Stimulated activated CD8-positive, alpha-beta memory T cell treated with anti-CD3 and anti-CD28 coated beads, Interleukin-7, amount 100 ng/mL, for 1 hour (primary cell): ENCODE measurements at places on chromosomes 6 and 20.

DNA sequence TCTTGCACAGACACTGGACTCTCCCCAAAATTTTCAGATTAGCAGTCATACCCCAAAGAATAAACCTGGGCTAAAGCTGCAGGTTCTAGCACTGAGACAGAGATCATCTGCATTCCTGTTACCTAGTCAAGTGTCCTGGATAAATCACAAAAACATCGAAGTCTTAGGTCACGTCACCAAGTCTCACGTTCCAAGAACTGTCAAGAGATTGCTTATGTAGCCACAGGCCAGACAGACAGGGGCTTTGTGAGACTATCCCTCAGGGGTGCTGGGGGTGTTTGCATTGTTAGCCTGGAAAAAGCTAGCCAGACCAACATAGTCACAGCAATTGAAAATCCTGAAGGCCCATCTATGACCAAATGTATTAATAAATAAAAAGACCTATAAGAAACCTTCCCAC lies 243.1 kb upstream of the PREP start:
- DNase-seq = no peak

DNA sequence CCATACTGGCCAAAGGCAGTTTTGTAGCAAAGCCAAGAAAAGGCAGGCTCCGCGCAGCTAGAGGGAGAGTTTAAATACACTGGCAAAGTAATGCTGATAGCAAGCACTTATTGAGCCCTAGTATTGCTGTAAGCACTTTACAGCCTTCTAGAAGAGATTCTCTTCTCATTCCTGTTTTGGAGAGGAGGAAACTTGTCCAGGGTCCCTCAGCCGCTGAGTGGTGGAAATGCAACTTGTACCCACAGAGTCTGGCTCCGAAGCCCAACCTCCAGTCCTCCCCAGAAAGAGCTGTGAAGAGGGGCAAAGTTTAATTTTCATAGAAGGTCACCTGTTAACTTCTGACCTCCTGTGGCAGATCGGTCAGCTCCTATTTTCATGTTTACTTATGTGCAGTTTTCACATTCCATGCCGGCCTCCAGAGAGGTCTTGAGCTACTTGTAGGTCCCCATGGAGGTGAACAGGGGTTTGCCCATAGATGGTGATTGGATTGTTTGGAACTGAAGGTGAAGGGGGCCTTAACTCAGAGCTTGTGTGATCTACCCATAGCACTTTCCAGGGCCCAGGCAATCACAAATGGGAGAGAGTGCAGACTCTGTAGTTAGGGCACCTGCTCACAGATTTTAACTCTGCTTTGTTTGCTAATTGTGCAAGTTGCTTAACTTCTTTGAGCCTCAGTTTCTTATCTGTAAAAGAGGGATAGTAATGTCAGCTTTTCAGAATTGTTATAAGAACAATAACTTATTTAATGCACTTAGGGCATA lies 70.7 kb downstream of the LYRM2 start:
- DNase-seq = no peak

- DNase-seq = no peak
Observed at GRCh38 chr6:165439928-165440554, 130.6 kb upstream of the C6orf118 start.

DNA sequence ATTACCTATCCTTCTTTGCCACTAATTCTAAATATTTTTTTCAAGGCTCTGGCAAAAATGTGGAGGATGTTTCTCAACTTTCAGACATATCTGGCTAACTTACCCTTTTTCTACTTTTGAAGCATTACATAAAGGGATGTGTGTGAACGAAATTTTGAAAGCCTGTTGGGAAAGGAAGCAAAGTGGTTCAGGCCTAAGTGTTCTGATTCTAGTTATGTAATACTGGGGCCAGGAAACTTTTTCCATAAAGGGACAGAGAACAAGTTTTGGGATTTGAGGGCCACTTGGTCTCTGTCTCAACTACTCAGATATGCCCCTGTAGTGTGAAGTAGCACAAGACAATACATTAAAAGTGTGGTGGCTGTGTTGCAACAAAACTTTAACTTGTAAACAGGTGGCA lies 721.8 kb downstream of the PHF3 start:
- no peak for DNase-seq

- no peak for DNase-seq
Observed at GRCh38 chr20:46400253-46400652, 6.2 kb downstream of the ELMO2 start.

DNA sequence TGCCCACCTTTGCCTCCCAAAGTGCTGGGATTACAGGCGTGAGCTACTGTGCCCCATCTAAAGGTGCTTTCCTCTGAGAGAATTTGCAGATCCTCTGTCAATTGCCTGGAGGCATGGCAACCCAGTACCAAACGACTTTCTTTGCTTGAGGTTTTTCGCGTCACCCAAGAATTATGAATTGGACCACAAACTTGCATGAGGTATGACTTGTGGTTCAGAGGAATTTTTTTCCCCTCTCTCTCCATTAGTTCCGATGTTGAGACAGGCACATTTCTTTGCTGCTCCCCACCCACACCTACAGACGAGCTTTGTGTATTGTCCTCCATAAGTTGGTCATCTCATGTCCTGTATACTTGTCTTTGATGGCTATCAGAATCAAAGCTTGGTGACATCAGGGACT lies 11.8 kb upstream of the SCAF8 start:
- no peak for DNase-seq

GRCh38 chr20:34193051-34193450 lies 48.2 kb upstream of the ASIP start:
- DNase-seq = no peak

GRCh38 chr20:63520504-63520933 lies at the start of gene PPDPF:
TSS of gene PPDPF (plus strand) at chr20:63520765. CDS start at chr20:63521309, 544 bp downstream.
- DNase-seq = peak; percentile 68

DNA sequence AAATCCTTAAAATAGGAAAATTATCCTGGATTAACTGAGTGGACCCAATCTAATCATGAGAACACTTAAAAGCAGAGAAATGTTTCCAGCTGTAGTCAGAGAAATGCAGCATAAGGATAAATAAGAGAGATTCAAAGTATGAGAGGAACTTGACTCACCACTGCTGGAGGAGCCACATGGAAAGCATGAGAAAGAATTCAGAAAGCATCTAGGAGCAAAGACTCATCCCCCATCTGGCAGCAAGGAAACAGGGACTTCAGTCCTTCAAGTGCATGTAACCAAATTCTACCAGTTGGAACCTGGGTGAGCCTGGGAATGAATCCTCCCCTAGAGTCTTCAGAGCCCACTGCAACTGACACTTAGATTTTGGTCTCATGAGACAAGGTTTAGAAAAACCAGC lies 33.7 kb downstream of the RNF146 start:
- DNase-seq = no peak

- no peak for DNase-seq
Observed at GRCh38 chr20:15886250-15886649, 687.0 kb downstream of the KIF16B start.
